ENCODE measurements at places on chromosomes 4 and X. TPM values are rescaled to one million over a fixed set of nuclear protein-coding genes. Genes with fewer than 3 reads are reported as not detected.

GRCh38 chr4:89299153-89299791, 8.3 kb downstream of the GPRIN3 start:
- DNase-seq, result no peak

Gene WNK3
- total RNA-seq, result 0.02 TPM

GRCh38 chr4:94714365-94715160, 43.2 kb upstream of the BMPR1B start:
- peak; percentile 8 for DNase-seq

DNA sequence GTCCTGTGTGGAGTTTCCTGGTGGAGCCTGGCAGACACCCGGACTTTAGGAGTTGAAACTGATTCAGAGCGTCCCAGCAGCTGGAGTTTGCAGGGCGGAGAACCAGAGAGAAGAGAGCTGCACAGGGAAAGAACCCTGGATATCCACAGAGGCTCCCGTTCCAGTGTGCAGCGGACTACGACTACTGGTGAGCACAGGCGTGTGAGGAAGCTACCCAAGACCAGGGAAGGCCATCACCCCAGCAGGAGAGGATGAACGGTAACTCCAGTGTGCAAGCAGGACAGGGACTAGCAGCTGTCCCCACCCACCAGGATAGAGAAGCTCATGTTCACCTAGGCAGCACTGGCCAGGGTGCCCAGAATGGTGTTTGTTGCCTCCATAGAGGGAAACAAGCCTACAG, 2.3 kb downstream of the LAGE3 start:
- no peak for DNase-seq

Gene DMD
- 2.5 TPM for total RNA-seq

DNA sequence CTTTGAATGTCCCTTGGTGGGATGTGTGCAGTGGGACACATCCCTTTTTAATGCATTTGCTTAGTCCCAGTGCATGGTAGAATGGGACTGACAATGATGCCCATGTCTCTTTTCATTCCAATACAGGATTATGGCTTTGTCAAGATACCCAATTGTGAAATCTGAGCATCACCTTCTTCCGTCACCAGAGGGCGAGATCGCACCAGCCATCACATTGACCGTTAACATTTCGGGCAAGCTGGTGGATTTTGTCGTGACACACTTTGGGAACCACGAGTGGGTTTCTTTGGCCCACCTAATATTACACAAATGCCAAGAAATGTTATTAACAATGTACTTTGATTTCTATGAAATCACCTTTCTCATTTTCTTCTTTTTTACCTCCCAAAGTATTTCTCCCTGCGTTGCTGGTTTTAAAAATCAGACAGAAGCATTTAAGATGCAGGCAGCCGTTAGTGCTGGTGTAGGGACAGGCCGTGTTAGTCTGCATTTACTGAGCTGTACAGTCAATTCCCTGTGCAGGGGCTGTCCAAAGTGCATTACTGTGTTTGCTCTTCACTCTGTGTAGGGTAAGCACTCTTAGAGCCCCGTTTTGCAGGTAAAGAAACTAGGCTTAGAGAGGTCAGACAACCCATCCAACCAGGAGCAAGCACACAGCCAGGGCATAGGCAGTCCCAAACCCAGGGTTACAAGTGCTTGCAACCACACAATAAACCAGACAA, 46.5 kb downstream of the CWH43 start:
- DNase-seq, result peak; percentile 37

Gene PPP1R2C
- total RNA-seq, result not detected

- no peak for DNase-seq
Observed at GRCh38 chr4:182776376-182777105, 140.6 kb downstream of the DCTD start.

DNA sequence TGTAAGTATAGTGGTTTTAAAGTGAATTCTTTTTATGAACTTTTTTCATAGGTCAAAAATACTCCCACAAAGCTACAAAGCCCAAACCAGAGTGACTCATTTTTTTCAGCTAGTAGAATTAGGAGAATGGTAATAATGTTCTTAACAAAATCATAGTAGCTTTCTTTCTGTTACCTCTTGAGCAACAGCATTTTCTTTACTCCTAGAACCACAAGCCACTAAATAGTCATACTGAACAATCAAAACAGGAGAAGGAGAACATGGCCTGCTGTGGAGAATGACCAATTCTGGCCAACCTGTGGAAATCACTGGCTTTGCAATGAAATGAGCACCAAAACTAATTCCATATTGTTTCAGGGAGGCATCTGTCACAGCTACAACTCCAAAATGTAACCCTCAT, 112.9 kb downstream of the AMMECR1 start:
- peak; percentile 75 for DNase-seq

- no peak for DNase-seq
Observed at GRCh38 chrX:28670074-28670473, 82.8 kb downstream of the IL1RAPL1 start.

Gene FMR1NB
- total RNA-seq, result not detected

Gene AMBN
- total RNA-seq, result not detected

Gene TEC
- total RNA-seq, result 4.1 TPM

DNA sequence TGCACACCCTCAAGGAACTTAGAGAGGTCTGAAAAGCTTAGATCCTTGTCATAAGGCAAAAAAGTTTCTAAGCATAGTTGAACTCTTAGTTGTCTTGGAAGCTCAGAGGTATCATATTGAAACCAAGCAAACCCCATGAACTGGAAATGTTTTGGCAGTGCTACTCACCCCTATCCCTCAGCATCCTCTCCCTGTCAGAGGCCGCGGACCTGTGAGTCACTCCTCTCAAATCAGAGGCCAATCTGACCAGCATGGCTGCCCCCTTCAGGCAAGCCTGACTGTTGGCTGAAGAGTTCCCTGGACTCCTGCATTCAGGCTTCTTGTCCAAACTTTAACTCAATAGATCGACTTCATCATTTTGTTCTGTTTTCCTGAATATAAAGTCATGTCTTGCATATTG, 69.4 kb downstream of the KCNIP4 start:
- DNase-seq, result peak; percentile 69

- peak; percentile 98 for DNase-seq
Observed at GRCh38 chr4:185559915-185560281, 24.6 kb upstream of the PDLIM3 start.

- peak; percentile 96 for DNase-seq
Observed at GRCh38 chr4:139243448-139244365, 36.3 kb downstream of the MGARP start.

Gene ABLIM2
- total RNA-seq, result not detected

DNA sequence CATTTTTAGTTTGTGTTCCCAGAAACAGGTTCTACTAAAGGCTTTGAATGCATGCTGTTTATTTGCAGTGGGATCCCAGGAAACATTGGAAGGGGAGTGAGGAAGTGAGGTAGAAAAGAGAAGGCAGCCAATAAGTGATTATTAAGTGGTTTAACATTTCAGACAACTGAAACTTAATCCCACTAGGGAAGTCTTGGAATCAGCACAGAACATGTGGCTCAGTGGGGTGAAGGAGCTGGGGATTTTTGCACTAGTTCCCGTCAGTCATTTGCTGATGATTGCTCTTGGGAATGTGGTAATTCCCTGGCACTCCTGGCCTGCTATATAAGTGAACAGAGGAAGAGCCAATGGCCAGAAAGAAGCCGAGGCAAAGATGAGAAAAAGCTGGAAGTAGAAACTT, 1053.0 kb upstream of the IGFBP7 start:
- no peak for DNase-seq

GRCh38 chrX:141924293-141924692, 20.6 kb downstream of the MAGEC1 start:
- DNase-seq, result no peak
